ENCODE measurements at places on chromosomes 5 and 9. TPM values are rescaled to one million over a fixed set of nuclear protein-coding genes. Genes with fewer than 3 reads are reported as not detected.

DNA sequence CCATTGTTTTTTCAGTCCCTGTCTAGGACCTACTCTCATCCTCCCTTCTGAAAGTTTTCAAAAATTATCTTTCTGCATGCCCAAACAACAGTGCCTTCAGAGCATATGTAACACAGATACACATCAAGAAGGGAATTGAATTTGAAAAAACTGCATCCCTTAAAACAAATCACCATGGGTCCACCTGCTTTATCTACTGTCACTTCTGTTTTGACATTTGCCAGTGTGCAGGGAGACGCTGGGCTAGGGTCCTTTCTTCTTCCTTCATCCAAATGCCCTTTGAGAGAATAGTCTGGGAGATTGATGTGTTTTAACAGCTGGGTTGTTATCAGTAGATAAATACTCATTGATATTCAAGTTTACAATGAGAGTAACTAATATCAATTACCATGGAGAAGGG, 1630.1 kb downstream of the MAT2B start:
- H3K27me3 ChIP-seq: no peaks in the 10 kb centered on the region
- no peaks in the 10 kb centered on the region for H3K4me1 ChIP-seq
- DNase-seq: no peak
- H3K27ac ChIP-seq: no peak overlapping the region
- no peaks in the 10 kb centered on the region for H3K36me3 ChIP-seq
- H3K4me3 ChIP-seq: no peak overlapping the region

DNA sequence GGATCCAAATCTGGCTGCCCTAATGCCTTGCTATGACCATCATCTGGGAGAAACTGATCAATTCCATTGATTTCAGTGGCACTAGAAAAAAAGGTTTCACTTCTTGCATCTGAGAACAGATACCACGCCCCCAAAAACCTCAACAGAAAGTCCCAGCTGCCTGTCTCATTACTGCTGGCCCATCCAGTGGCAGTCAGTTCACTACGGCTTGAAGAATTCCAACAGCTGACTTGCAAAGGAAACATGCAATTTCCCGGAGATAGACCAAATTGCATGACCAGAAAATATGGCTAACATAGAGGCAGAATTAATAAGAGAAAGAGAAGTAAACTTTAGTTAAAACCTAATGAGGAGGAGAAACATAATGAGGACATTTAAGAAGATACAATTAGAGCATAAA, 48.6 kb downstream of the UGCG start:
- no peaks in the 10 kb centered on the region for H3K27me3 ChIP-seq
- no peak for DNase-seq
- H3K36me3 ChIP-seq: no peaks in the 10 kb centered on the region

DNA sequence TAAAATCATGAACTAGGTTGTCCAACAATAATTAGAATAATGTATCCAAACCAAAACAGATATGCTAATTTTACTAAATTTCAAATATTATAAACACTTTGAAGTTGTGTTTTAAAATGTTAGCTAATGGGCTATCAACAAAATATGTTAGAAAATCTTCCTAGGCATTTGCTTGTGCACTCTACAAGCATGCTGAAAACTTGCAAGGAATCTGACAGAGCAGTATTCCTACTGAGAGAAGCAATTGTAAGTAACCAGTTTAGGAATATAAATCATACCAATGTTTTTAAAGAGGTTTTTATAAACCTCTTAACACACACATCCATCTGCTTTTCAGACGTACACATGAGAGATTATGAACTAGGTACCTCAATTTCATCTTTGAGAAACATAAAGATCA, 228.4 kb upstream of the TBCA start:
- DNase-seq: no peak
- no peaks in the 10 kb centered on the region for H3K4me1 ChIP-seq

GRCh38 chr5:96127538-96127937, 165.9 kb upstream of the ELL2 start:
- no peak overlapping the region for H3K27ac ChIP-seq
- peaks cover 2% of the 10 kb centered on the region for H3K27me3 ChIP-seq
- no peak overlapping the region for H3K4me3 ChIP-seq
- H3K36me3 ChIP-seq: no peaks in the 10 kb centered on the region
- DNase-seq: no peak
- H3K4me1 ChIP-seq: no peaks in the 10 kb centered on the region

GRCh38 chr5:11214864-11215644, 454.0 kb upstream of the DAP start:
- no peak overlapping the region for H3K27ac ChIP-seq
- DNase-seq: no peak
- H3K36me3 ChIP-seq: no peaks in the 10 kb centered on the region
- H3K4me3 ChIP-seq: no peak overlapping the region

- DNase-seq: no peak
- H3K27ac ChIP-seq: no peak overlapping the region
- H3K27me3 ChIP-seq: no peaks in the 10 kb centered on the region
- no peaks in the 10 kb centered on the region for H3K36me3 ChIP-seq
- H3K4me1 ChIP-seq: no peaks in the 10 kb centered on the region
Observed at GRCh38 chr9:16309469-16310271, 560.8 kb downstream of the BNC2 start.

DNA sequence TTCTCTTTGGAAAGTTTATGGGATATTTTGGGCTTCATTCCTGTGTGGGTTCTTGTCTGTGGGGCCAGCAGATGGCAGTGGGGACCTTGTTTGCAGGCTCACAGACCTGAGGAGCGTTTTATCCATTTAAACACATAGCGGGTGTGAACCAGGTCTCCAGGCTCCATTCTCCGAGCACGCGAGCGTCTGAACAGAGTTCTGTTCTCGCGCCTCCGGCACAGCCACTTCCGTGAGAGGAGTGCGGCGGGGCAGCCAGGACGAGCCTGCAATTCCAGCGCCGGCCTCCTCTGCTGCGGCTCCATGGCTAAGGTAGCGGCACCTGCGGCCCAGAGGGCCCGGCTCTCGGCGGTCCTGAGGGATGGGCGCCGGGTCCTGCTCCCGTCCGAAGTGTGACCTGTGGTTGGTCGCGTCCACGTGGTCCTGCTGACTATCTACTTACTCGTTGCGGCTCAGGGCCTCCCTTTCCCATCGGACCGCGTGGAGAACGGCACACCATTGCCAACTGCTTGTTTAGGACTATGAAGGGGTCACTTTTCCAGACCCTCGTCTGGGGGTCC, 7.3 kb downstream of the NRARP start:
- no peaks in the 10 kb centered on the region for H3K36me3 ChIP-seq
- no peak for DNase-seq
- H3K4me1 ChIP-seq: peaks cover 7% of the 10 kb centered on the region
- no peak overlapping the region for H3K27ac ChIP-seq
- no peak overlapping the region for H3K4me3 ChIP-seq

- H3K27me3 ChIP-seq: no peaks in the 10 kb centered on the region
- no peaks in the 10 kb centered on the region for H3K36me3 ChIP-seq
- DNase-seq: no peak
- H3K4me1 ChIP-seq: no peaks in the 10 kb centered on the region
Observed at GRCh38 chr5:120630550-120630949, 166.4 kb downstream of the PRR16 start.

GRCh38 chr5:867300-867870, 16.6 kb upstream of the ZDHHC11 start:
- H3K27ac ChIP-seq: no peak overlapping the region
- DNase-seq: no peak
- no peaks in the 10 kb centered on the region for H3K27me3 ChIP-seq

DNA sequence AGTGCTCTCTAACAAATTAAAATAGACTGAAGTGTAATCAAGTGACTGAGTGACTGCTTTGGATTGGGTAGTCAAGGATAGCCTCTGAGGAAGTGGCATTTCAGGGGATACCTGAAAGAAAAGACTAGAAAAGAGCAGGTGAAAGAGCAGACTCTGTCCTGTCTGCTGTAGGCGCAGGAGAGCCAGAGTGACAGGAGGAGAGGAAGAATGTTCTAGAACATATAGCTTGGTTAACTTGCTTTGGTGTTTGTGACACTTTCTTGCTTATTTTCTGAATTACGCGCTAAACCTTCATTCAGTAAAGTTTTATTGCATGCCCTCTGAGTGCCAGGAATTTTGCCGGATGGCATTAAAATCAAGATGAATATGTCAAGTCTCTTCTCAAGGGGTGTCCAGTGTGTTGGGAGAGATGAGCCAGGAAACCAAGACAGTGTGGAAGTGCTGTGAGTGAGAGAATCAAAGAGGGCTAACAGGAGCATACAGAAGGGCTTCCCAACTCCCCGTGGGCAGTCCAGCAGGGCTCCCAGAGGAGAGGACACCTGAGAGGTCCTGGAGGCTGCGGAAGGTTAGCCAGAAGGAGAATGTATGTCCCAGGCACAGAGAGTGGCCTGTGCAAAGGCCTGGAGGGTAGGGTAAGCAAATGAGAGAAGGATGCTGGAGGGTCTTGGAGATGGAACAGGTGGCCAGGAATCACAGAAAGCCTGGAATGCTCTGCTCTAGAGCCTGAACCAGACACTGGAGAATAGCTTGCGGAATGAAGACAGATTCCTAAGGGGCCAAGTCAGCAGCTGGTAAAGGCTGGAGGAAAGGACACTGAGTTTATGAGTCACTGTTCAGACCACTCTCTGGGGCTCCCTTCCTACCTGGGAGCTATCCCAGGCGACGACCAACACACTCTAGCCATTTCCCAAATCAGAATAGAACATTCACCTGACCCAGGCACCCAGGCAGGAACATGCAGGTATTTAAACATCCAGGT, 59.3 kb downstream of the SLC22A5 start:
- H3K27me3 ChIP-seq: no peaks in the 10 kb centered on the region
- H3K4me1 ChIP-seq: peaks cover 94% of the 10 kb centered on the region
- peaks cover 5% of the 10 kb centered on the region for H3K36me3 ChIP-seq
- H3K27ac ChIP-seq: peak overlapping the region; percentile 92
- H3K4me3 ChIP-seq: peak overlapping the region; percentile 18
- no peak for DNase-seq

Gene KYAT1
- total RNA-seq: 8.2 TPM

Gene BARX1
- not detected for total RNA-seq

Gene PTGES
- total RNA-seq: not detected

Gene RPS14
- total RNA-seq: 3,121 TPM

Gene RNF20
- 43.4 TPM for total RNA-seq

Gene GNAQ
- 79.4 TPM for total RNA-seq

Measured in CD4-positive, CD25-positive, alpha-beta regulatory T cell (primary cell).